ENCODE measurements at places on chromosomes 3 and 15.

DNA sequence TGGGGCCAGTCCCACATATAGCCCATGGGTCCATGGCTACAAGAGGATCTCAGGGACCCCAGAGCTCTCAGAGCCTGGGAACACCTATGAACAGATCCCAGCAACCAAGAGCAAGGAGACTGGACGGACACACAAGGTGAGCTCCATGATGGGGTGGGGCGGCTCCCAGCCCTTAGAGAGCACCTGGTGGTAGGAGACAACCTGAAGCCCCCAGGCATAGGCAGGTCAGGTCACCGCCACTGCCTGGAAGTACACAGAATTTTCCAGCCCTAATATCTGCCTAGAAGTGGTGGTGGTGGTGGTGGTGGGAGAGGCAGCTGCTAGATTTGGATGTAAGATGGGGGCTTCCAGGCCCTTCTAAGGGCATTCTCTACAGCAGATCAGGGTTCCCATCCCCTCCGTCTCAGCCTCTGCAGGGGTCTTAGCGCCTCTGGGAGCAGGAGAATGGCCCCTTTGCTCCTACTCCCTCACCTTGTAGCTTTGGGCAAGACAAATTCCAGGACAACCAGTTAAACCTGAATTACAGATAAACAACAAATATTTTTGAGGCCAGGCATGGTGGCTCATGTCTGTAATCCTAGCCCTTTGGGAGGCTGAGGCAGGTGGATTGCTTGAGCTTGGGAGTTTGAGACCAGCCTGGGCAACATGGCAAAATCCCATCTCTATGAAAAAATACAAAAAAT lies 9.2 kb downstream of the SH2D7 start:
- no peak for DNase-seq

DNA sequence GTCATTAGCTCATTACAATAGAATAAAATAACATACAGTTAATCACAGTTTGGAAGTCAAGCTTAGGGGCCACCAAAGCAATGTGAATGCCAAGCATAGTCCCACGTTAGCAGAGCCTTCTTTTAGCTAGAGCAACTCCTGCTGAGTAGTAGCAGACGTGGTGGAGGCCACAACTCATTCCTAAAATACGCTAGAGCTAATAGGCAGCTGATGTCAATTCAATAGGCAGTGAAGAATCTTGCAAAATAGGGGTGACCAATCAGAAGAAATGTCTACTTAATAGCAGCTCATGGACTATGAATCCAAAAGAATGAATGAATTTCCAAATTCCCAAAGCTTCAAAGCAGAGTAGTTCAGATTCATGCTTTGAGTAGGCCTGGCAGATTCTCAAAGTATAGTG lies 292.9 kb upstream of the RORA start:
- DNase-seq: no peak

GRCh38 chr3:60323651-60324050 lies 927.6 kb downstream of the FHIT start:
- DNase-seq: no peak

- no peak for DNase-seq
These were observed 1.1 kb upstream of the ECT2 start for GRCh38 chr3:172749230-172749965.

- no peak for DNase-seq
These were observed 61.4 kb downstream of the GLB1 start for GRCh38 chr3:33035596-33035995.

DNA sequence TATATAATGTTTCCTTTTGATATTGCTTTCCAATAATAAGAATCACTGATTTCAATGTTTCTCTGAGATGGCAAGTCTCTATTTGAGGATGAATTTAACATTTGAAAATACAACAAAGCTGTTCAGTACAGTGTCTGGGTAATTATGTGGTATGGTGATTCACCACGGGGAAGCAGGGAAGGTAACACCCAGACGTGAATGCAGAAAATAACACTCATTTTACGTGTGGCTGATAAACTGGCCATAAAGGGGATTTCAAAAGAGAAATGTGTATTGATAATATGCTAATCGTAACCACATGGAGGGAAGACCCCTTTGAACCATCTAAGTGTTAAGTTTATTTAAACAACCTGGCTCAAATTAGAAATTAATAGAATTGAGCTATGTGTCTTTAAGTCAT lies 344.6 kb downstream of the GRM7 start:
- no peak for DNase-seq

- no peak for DNase-seq
These were observed 118.5 kb downstream of the IQCH start for GRCh38 chr15:67372986-67373675.

- DNase-seq: no peak
These were observed 20.4 kb downstream of the ISG20 start for GRCh38 chr15:88658972-88659931.

- no peak for DNase-seq
These were observed 26.4 kb upstream of the SKIL start for GRCh38 chr3:170331143-170331542.

DNA sequence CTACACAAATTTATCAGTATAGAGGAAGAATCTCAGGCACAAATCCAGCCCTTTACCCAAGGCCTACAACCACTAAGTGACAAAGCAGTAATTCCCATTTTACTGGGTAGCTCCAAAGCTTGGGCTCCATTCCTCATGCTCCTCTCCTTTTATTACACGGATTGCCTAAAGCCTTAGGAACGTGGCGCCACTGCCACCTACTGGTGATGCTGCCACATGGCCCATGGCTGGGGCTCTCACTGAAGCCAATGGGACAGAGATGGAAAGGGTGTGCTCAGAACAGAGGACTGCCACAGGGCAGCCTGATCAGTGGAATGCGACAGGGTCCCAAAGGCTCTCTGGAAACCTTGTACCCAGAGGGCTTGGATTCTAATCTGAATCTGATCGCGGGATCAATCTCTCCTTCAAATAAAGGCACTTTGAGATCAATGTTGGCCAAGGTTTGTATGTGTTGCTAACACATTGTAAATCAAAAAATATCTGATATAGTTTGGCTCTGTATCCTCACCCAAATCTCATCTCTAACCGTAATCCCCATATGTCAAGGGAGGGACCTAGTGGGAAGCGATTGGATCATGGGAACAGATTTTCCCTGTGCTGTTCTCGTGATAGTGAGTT lies 33.5 kb upstream of the LYZL4 start:
- DNase-seq: peak; percentile 88

GRCh38 chr3:112974178-112974517 lies 755 bp downstream of the CD200R1 start:
- DNase-seq: no peak

- DNase-seq: no peak
These were observed 984 bp upstream of the RPP25 start for GRCh38 chr15:74957476-74958035.

- peak; percentile 66 for DNase-seq
These were observed 268.3 kb downstream of the UACA start for GRCh38 chr15:70494852-70495571.

- DNase-seq: no peak
These were observed 376.2 kb downstream of the EDEM1 start for GRCh38 chr3:5563537-5564277.

DNA sequence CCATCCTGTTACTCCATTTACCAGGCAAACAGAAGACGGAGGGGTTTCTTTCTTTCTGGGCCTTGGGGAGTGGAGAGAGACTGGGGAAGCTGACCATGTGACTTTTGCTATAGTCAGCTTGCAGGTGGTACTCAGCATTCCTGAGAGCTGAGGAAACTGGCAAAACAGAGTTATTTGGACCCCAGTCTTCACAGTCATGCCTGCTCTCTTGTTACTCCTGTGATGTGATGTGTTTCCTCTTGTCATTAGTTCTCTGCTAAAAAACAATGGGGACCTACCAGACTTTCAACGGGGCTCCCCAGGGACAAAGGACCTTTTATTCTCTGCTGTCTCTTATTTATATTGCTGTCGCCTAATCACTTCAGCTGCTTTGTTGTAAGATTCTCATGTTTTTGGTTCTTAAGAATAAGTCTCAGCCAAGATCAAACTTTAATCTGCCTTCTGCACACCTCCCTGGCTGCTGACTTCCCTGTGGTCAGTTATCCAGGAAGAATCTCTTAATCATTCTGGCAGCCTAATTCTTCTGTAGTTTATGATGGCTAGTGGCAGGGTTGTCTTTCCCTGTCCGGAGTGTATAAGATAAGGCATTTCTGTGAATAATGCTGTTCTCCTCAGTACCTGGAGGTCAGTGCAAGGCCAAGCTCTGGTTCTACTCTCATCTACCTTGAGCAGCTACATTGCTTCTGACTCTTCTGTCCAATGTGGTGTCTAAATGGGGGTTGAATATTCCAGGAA lies 8.8 kb downstream of the STARD9 start:
- no peak for DNase-seq

DNA sequence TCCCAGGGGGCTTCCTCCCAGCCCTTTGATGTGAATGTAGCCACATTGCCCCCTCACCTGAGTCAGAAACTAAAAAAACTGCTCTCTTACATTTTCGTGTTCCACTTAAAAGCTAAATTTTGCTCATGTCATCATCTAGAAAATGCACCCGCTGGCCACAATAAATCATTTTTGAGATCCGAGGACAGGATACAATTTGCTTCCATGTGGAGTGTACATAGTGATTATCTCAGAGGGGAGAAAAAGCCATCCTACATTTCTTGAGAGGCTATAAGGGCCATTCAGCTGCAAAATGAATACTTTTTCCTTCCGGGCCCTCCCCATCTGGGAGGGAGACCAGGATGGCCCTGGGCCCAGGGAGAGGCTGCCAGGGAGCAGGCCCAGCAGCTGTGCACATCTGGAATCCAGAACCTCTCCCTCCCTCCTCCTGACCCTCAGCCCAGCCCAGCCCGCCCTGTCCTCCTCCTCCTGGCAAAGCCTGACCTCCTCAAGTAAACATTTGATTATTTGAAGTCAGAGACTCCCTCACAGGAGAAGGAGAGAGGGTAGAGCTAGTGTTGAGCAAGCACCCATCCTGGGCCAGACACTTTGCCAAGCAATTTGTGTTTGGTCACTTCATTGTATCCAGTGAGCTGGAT lies 59.1 kb downstream of the CORO2B start:
- no peak for DNase-seq
